ENCODE measurements at places on chromosomes 13 and 19.

GRCh38 chr13:19069684-19070397, 111.8 kb downstream of the TUBA3C start:
- DNase-seq: no peak

GRCh38 chr19:43774103-43774939, 6.5 kb downstream of the KCNN4 start:
- peak; percentile 73 for DNase-seq

- DNase-seq: no peak
Measured at GRCh38 chr19:435056-435706, 25.7 kb downstream of the SHC2 start.

DNA sequence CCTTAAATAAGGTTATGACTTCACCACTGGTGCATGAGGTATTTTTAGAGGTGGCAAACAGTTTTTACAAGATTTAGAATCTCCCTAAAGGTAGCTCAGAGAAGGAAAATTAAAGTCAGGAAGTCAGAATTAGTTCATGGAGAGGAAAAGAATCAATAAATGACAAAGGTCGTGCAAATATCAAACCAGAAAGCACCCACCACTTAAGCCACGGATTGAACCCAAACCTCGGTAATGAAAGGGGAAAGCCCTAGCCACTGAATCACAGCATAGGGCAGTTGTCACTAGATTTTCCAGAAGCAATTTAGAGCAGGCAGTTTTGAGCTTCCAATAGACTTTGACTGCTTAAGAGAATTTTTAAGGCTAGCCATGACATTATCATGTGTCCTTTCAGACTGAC, 1590.4 kb downstream of the SLITRK1 start:
- no peak for DNase-seq

GRCh38 chr19:37655301-37655688, at the start of gene ZFP30:
Gene ZFP30 (minus strand): TSS chr19:37655465. CDS start chr19:37647822, 7,643 bp downstream.
- peak; percentile 92 for DNase-seq
